ENCODE measurements at places on chromosomes 11 and 22. TPM values are rescaled to one million over a fixed set of nuclear protein-coding genes. Genes with fewer than 3 reads are reported as not detected.

- no peaks in the 10 kb centered on the region for H3K36me3 ChIP-seq
- H3K27ac ChIP-seq, result no peak overlapping the region
- DNase-seq, result no peak
- H3K4me1 ChIP-seq, result peaks cover under 1% of the 10 kb centered on the region
- H3K4me3 ChIP-seq, result no peak overlapping the region
Measured at GRCh38 chr11:2091786-2092463, 47.3 kb downstream of the IGF2 start.

DNA sequence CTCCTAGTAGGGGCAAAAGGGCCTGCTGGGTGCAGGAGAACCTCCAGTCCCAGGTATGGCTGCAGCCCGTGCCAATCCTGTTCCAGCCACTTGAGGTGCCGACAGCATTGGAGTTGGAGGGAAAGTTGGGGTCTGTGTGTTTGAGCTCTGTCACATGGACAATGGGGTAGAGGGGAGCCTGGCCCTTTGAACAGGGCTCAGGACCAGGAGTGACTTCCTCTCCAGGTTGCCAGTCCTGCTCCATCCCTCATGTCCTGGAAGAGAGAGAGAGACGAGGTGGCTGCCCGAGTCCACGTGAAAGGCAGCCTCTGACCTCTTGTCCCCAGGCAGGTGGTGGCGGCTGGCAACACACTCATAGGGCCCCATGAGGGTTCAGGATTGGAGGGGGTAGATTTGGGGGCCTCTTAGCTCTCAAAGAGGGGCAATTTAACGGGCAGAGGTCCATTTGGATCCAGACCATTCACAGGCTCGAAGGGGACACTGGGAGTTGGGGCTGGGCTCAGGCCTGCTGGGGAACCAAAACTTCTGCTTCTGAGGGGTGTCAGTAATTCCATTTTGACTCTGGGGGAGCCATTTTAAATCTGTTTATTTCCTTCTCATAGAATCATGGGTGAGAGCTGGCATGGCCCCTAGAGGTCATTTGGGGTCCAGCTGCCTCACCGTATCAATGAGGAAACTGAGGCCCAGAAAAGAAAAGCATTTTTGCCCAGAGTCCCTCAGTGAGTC is 4.1 kb downstream of the ADORA2A start:
- peaks cover 3% of the 10 kb centered on the region for H3K27me3 ChIP-seq
- DNase-seq, result no peak
- no peak overlapping the region for H3K4me3 ChIP-seq
- no peak overlapping the region for H3K27ac ChIP-seq

- no peak overlapping the region for H3K4me3 ChIP-seq
- H3K27ac ChIP-seq, result no peak overlapping the region
- H3K4me1 ChIP-seq, result no peaks in the 10 kb centered on the region
- no peak for DNase-seq
- no peaks in the 10 kb centered on the region for H3K36me3 ChIP-seq
- no peaks in the 10 kb centered on the region for H3K27me3 ChIP-seq
Measured at GRCh38 chr11:116418388-116419041, 354.3 kb downstream of the BUD13 start.

GRCh38 chr11:26806219-26806618 is 84.4 kb upstream of the SLC5A12 start:
- no peak overlapping the region for H3K4me3 ChIP-seq
- no peaks in the 10 kb centered on the region for H3K27me3 ChIP-seq
- DNase-seq, result no peak
- no peaks in the 10 kb centered on the region for H3K4me1 ChIP-seq

DNA sequence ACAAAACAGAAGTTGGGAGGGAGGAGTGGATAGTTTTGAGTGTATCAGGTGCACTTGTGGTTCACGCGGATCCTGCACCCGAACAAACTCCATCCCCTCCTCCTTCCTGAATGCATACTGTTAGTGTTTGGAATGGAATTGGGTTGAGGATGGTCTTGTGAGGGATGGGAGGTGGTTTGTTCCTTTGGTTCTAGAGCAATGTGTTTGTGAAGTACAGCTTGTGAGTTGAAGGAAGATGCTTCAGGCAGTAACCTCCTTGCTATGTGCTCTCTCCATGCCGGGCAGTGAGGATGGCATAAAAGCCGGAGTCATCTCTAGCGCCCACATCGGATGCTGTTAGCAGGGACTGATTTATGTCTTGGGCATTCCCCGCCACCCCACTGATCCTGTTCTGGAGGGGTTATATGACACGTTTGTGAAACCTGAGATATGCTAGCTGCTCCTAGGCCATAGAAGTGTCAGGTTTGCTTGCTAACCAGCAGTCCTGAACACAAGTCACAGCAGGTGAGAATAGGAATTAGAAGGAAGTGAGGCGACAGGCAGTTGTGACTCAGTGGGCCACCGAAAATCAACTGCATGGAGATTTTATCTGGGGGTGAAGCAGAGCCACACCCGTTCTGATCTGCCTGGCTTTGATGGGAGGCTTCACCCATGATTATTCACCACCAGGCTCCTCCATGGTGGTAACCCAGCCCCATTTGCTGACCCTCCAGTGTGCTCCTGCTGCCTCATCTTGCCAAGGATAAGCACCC is 2.2 kb downstream of the BCR start:
- no peak overlapping the region for H3K27ac ChIP-seq
- no peaks in the 10 kb centered on the region for H3K36me3 ChIP-seq
- no peaks in the 10 kb centered on the region for H3K27me3 ChIP-seq
- H3K4me1 ChIP-seq, result peaks cover 5% of the 10 kb centered on the region
- peak overlapping the region; percentile 80 for H3K4me3 ChIP-seq

IRAG1 gene
- 4.4 TPM for polyA plus RNA-seq

MS4A7 gene
- polyA plus RNA-seq, result 8.7 TPM

CCDC87 gene
- 0.09 TPM for polyA plus RNA-seq
